ENCODE measurements at places on chromosomes 12 and 14. TPM values are rescaled to one million over a fixed set of nuclear protein-coding genes. Genes with fewer than 3 reads are reported as not detected.

DNA sequence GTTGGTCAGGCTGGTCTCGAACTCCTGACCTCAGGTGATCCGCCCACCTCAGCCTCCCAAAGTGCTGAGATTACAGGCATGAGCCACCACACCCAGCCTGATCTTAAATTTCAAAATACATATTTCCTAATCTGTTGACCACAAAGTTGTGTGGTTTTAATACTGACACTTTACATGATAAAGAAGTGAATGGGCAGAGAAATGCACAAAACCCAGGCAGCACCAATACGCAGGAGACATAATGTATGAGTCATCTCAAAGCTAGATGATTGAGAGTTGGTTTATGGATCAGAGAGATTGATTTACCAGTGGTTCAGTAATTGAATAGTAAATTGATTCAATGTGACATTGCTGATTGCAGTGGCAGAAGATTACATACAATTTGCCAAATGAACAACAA lies 19.2 kb upstream of the PPP2R5E start:
- no peak for DNase-seq

- no peak for DNase-seq
Measured at GRCh38 chr14:64012720-64013119, 159.9 kb downstream of the SYNE2 start.

DNA sequence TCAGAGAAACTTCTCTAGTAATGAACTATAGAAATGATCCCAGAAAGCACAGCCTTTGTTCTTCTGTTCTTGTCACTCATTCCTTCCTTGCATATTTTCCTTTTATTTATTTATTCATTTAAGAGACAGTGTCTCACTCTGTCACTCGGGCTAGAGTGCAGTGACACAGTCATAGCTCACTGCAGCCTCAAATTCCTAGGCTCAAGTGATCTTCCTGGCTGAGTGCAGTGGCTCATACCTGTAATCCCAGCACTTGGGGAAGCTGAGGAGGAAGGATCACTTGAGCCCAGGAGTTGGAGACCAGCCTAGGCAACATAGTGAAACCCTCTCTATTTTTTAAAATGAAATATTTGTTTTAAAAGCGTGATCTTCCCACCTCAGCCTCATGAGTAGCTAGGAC lies 11.5 kb downstream of the TECPR2 start:
- DNase-seq, result no peak

- no peak for DNase-seq
Measured at GRCh38 chr14:99207456-99207855, 64.5 kb downstream of the BCL11B start.

The CISTR gene
- total RNA-seq, result not detected

- no peak for DNase-seq
Measured at GRCh38 chr14:33040372-33041140, 101.9 kb downstream of the NPAS3 start.

GRCh38 chr14:91891721-91892220 lies 24.4 kb upstream of the TC2N start:
- DNase-seq, result no peak

DNA sequence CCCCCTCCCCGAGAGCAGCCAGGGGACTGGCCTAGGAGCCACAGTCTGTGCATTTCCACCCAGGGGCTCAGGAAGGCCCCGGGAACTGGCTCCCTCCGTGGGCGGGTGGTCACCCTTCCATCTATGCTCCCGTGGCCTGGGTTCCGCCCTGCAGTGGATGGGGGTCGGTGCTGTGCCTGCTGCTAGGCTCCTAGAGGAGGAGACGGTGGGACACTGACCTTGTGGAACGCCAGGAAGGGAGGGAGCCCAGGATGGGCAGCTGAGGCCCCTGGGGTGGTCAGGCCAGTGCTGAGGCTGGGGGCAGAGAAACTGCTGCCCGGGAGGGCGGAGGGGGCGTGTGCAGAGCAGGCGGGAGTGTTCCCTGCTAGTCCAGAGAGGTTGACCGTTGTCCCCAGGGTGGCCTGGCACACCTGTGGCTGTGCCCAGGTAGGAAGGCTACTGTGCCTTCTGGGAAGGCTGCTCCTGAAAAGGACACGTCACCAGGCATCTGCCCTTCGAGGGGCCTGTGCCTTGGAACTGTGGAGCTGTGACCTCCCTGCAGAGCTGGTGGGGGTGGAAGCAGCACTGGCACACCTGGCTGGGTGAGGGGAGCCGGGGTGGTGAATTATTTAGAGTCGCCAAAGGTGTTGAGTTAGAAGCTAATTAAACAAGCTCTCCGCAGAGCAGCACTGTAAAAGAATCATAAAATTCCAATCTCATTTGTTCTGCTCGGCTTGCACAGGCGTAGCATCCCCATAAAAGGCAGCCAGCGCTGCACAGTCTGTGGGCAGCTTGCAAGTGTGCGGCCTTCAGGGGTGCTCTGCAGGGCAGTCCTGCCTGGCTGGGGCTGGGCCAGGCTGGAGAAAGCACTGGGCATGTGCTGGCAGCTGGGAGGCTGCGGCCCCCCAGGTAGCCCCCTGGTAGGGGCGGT lies 145.1 kb downstream of the KIF26A start:
- no peak for DNase-seq

- no peak for DNase-seq
Measured at GRCh38 chr12:106917503-106917902, 38.2 kb upstream of the TMEM263 start.

The CD27 gene
- 43.4 TPM for total RNA-seq

- no peak for DNase-seq
Measured at GRCh38 chr12:98684199-98684598, 39.1 kb downstream of the APAF1 start.

DNA sequence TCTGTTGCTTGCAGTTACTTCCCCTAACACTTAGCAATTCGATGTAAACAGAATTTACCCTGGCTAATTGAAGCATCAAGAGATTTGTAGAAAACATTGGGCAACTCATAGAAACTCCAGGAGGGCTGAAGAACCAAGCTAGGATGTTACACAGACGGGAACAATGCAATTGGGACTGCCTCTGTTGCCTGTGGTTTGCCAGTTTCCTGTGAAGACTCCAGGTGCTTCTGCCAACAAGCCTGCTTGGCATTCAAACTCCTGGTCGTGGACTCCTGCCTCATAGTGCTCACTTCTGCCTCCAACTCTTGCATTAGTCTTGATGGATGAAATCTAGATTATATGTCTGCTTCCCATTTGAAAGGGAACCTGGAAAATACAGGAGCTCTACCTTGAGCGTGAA lies 246.0 kb downstream of the BMP4 start:
- no peak for DNase-seq

The ADAMTS20 gene
- not detected for total RNA-seq

The C12orf56 gene
- total RNA-seq, result not detected

DNA sequence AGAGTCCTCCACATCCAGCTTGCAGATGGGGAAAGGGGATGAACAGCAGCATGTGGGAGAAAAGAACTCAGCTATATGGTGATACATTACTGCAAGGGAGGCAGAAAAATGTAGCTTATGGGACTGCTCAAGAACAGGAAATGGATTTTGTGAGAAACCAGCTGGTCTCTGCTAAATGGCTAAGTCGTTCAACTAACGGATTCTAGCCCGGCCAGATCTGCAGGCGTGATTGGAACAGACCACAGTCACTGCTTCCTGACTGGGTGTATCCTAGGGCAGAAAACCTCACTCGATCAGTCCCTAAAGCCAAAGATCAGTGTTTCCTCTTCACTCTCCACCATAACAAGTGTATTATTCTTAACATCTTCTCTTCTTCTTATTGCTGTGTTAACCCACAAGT lies 8.1 kb upstream of the PTGDR start:
- peak; percentile 28 for DNase-seq

The SAMD4A gene
- total RNA-seq, result 1.2 TPM

DNA sequence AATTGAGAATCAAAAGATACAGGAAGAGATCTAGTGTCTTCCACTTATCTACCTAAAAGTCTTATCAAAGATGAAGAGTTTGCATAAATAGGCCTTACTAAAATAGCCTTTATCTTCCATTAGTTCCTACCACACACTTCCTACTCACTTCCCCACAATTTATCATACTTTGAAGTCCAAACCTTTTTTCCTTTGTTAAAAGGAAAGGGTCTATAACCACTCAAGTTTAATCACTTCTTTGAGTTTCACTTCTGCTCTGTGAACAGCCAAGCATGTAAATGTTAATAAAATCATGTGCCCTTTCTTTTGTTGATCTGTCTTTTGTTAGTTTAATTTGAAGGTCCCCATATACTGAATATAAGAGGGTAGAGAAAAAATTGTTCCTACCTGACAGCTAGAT lies 114.5 kb downstream of the PHLDA1 start:
- no peak for DNase-seq

The DBX2 gene
- not detected for total RNA-seq

The POTEG gene
- total RNA-seq, result not detected

DNA sequence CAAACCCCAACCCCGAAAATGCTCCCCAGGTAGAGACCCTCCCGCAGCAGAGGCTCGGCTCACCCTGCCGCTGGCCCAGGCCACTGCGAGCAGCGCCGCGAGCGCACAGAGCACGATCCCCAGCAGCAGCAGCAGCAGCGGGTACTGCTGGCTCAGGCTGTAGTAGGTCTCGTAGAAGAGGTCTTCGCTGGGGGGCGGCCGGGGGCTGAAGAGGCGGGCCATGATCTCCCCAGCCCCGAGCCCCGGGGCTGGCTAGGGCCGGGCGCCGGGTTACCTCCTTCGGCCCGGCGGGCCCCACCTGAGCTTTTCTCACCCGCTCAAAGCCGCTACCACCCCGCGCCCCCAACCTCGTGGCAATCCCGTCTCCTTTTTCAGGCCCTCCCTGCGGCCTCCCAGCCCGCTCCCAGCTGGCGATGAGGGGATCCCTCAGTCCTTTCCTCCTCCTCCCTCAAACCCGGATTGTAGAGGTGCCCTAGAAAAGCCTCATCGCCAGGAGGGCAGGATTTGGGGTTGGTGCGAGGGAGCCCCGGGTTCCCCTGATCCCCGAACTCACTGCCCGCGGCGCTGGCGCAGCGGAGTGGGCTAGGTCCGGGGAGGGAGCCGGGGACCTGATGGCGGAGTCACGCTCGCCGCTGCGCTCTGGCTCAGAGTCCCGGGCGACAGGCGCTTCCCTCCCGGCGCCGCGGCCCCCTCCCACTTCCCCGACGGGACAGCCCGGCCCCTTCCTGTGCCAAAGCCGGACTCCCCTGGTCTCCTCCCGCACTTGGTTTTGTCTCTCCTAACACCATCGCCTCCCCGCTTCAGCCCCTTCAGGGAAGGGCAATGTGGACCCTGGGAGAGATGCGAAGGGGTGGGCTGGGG lies at the start of gene ADCY4:
Gene ADCY4 (minus strand): TSS at position 641 of the 861 bp plus-strand sequence. CDS start 419 bp downstream, at position 222.
- DNase-seq, result no peak

The NXPH4 gene
- 1.1 TPM for total RNA-seq

GRCh38 chr14:23931721-23932289 lies 21.8 kb upstream of the DHRS4 start:
- DNase-seq, result no peak

- no peak for DNase-seq
Measured at GRCh38 chr14:79516009-79516408, 695.3 kb downstream of the DIO2 start.

GRCh38 chr12:62282057-62282774 lies 22.0 kb downstream of the USP15 start:
- no peak for DNase-seq

The OTX2 gene
- not detected for total RNA-seq

The CLEC2A gene
- not detected for total RNA-seq

DNA sequence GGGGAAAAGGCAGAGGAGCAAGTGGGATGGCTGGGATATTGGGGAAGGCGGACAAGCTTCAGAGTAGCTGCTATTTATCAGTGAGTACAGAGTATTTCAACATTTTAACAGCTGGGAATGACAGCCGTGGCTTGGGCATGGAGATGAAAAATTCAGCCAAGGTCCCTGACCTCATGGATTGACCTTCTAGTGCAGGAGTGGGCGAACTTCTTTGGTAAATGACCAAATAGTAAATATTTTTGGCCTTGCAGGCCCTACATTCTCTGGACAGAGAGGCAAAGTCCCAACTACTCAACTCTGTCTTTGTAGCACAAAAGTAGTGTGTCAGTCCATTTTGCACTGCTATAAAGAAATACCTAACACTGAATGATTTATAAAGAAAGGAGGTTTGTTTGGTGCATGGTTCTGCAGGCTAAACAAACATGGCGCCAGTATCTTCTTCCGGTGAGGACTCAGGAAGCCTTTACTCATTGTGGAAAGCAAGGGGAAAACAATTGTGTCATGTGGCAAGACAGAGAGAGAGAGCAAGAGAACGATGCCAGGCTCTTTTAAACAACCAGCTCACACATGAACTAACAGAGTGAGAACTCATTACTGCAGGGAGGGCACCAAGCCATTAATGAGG lies 33.6 kb downstream of the TMEM233 start:
- DNase-seq, result no peak

GRCh38 chr14:46368275-46368674 lies 283.3 kb downstream of the RPL10L start:
- DNase-seq, result no peak

The SLC39A2 gene
- total RNA-seq, result not detected

DNA sequence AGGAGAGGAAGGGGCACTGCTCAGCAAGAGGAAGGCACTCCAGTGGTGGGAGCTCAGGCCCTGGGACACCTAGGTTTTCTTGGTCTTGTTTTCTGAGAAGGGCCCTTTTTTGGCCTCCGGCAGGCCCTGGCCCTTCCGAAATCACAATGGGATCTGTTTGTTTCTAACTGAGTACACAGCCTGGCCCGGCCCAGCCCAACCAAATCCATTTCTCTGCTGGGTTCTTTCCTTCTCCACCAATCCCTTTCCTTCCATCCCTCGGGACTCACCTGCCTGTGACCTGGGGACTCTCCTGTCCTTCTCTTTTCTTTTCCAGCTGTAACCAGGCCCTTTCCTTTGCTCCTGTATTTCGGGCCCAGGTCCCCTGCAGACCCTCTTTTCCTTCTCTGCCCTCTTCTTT lies 18.6 kb downstream of the TEAD4 start:
- DNase-seq, result no peak

The SMOC1 gene
- total RNA-seq, result not detected

The PTHLH gene
- not detected for total RNA-seq

DNA sequence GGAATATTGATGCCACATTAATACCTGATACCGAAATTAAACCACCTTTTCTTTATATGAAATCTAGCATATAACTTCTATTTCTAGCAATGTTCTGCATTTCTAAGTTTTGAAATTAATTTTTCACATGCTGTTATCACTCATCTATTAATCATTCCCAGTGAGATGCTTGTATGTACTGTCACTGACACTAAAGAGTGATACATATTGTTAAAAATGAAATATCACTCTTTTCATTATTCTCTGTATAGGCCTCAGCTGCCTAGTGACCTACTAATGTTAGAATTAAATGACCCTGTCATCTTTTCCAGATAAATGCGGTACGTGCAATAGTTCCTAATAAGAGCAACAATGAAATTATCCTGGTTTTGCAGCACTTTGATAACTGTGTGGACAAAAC lies 49.7 kb upstream of the KCNH3 start:
- no peak for DNase-seq

All from activated CD4-positive, alpha-beta memory T cell treated with anti-CD3 and anti-CD28 coated beads, Interleukin-2, amount 10 ng/mL, durations not matched to agents 7 days and 5 days (primary cell).